ENCODE measurements at places on chromosomes 12 and 14.

DNA sequence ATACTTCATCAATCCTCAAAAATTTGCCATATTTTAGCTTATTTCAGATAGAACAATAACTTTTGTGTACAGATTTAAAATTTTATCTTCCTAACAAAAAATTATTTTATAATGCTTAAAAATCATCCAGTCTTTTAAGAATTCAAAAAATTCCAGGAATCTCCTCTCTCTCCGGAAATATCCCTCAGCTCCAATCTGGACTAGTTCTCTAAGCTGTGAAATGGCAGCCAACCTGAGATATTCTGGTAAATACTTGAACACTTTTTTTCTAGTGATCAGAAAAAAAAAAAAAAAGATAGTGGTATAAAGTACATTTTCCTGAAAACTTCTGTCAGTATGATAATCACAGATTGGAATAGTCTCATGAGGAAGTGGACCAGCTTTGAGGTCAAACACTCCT, 57.6 kb downstream of the SSPN start:
- DNase-seq, result no peak

- no peak for DNase-seq
Measured at GRCh38 chr14:65006261-65006721, 19.6 kb downstream of the FNTB start.

DNA sequence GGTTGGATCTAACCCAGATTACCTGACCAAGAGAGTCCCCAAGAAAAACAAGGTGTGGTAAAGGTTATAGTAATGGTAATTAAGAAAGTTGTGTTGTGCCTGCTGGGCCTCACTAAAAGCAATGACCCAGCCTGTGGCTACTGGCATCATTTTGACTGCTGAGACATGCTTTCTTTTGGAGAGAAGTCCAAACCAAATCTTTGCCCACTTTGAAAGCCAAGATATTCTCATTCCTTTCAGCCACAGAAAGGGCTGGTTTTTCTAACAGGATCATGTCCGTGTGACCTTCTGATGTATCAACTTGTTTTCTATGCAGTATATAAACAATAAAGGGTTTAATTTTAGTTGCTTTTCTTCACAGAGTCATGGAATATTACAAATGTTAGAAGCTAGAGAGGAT, 388.6 kb downstream of the RAD51B start:
- no peak for DNase-seq

GRCh38 chr14:57560681-57561080, 67.0 kb upstream of the CCDC198 start:
- no peak for DNase-seq

DNA sequence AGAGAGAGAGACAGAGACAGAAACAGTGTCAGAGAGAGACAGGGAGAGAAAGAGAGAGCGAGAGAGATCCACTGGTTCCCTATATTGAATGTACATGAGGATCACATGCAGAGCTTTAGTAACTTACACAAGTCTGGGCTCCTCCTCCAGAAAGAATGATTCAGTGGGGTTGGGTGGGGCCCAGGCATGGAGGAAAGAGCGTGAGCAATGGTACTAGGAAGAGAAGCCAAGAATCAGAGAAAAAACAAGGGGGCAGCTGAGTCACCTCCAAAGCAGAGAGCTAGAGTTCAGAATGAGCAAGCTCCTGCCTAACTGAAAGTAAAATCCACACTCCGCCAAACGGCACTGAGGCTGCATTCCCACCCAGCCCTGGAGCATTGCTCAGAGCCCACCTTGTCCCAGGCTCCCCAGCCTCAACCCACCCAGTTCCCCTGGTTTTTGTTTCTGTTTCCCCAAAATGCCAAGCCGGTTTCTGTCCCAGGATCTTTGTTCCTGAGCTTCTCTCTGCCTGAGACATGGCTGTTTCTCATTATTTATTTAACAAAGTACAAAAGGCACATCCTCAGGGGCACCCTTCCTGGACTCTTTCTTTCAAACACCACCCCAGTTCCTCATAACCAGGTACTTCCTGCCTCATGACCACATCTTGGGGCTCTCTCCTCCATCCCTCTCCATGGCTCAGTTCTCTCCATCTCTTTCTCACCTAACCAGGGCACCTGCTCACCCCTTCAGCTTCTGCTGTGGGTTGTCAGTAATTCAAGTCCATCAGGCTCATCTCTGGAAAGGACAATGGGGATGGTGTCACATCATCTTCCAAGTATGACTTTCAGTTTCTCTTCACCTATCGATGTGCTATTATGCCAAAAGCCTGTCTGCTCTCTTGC, 670.3 kb upstream of the TBX3 start:
- no peak for DNase-seq

Data from activated naive CD4-positive, alpha-beta T cell treated with Interleukin-2 at 50 U/mL for 16 hours (primary cell).